GM04504 (cell line): ENCODE measurements at places on chromosomes 3 and 15.

GRCh38 chr3:149407898-149408297 is 30.4 kb upstream of the TM4SF1 start:
- DNase-seq: no peak

- DNase-seq: no peak
Observed at GRCh38 chr3:98541695-98542094, 9.9 kb downstream of the GPR15 start.

DNA sequence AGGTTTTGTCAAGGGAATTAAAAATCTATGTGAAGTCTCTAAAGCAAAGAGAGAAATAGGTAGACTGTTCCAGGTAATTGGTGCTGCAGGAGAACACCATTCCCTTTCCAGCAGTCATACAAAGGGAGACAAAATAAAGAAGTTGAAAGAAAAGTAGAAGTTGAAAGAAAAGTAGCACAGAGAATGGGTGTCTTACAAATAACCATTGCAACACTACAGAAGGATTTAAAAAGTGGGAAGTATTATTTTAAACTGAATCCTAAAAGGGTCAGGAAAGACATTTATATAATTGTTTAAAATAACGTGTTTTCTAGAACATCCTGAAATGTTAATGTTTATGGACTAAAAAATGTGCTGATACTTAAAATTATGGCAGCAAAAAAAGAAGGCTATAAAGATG is 223.8 kb downstream of the RSRC1 start:
- DNase-seq: no peak

GRCh38 chr3:172218350-172219323 is 179.3 kb downstream of the FNDC3B start:
- DNase-seq: no peak

GRCh38 chr15:64456634-64457108 is 3.7 kb upstream of the ZNF609 start:
- DNase-seq: no peak

- DNase-seq: no peak
Observed at GRCh38 chr3:195757827-195758226, 37.0 kb downstream of the MUC20 start.

DNA sequence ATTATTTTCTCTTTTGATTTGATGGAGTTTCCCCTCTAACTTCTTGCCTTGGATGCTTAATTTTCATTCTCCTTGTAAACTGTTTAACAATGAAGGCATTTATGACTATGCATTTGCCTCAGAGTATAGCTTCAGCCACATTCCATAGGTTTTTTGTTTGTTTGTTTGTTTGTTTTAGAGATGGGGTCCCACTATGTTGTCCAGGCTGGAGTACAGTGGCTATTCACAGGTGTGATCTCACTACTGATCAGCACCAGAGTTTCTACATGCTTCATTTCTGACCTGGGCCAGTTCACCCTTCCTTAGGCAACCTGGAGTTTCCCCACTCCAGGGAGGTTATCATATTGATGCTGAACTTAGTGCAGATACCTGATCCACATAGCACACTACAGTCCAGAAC is 4.1 kb downstream of the SECISBP2L start:
- no peak for DNase-seq

DNA sequence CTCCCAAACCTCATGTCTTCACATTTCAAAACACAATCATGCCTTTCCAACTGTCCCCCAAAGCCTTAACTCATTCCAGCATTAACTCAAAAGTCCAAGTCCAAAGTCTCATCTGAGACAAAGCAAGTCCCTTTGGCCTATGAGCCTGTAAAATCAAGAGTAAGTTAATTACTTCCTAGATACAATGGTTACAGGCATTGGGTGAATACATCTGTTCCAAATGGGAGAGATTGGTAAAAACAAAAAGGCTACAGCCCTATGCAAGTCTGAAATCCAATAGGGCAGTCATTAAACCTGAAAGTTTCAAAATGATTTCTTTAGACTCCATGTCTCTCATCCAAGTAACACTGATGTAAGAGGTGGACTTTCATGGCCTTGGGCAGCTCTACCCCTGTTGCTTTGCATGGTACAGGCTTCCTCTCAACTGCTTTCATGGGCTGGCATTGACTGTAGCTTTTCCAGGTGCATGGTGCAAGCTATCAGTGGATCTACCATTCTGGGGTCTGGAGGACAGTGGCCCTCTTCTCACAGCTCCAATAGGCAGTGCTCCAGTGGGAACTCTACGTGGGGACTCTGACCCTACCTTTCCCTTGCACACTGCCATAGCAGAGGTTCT is 55.0 kb upstream of the PLSCR4 start:
- no peak for DNase-seq

DNA sequence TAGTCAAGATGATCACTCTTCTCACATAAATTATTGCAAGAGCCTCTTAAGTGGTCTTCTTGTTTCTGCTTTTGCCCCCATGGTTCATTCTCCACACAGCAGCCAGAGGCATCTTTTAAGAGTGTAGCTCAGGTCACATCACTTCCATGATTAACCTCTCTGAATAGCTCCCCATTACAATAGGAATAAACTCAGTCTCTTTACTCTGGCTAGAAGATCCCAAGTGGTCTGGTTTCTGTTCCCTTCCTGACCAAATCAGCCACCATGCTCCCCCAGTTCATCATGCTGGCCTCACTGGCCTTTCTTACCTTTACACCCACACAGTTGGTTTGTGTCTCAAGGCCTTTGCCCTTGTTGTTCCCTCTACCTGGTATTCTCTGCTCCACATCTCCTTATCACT is 8.2 kb downstream of the HHATL start:
- DNase-seq: no peak

- DNase-seq: no peak
Observed at GRCh38 chr15:31985607-31986006, 44.7 kb upstream of the CHRNA7 start.

DNA sequence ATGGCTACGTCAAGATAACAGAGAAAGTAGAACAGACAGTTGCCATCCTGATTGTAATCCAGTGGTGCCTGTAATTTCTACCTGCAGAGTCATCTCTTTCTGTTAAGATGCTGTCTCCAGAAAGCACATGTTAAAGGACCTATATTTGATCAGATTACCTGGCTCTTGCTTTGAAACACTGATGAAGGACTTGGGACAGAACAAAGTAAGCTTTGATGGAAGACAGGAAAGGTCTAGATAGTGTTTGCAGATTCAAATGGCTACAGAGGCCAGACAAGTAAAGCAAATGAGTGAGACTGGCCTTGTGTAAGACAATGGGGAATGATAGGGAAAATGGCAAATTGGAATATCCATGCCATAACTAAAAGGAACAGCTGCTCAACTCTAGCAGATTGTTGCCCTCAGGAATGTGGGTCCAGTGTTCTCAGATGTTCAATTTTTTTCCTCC is 1.8 kb upstream of the GSK3B start:
- DNase-seq: no peak
